Mononuclear cell (primary cell): ENCODE measurements at places on chromosomes 16 and 17. TPM values are rescaled to one million over a fixed set of nuclear protein-coding genes. Genes with fewer than 3 reads are reported as not detected.

The KRTAP4-4 gene
- total RNA-seq: not detected

The PITPNM3 gene
- 0.31 TPM for total RNA-seq

The ZNF263 gene
- total RNA-seq: 49.7 TPM

The CCT6B gene
- 2.8 TPM for total RNA-seq

The SPATA2L gene
- total RNA-seq: 10.6 TPM

The SEC14L1 gene
- 74.6 TPM for total RNA-seq

The RUNDC1 gene
- total RNA-seq: 9.6 TPM

The GALR2 gene
- total RNA-seq: 0.63 TPM
